ENCODE measurements at places on chromosomes 2 and 18.

- DNase-seq: no peak
Measured at GRCh38 chr2:179336782-179337534, 72.3 kb upstream of the SESTD1 start.

GRCh38 chr2:3780477-3781402, 77.4 kb downstream of the DCDC2C start:
- no peak for DNase-seq

- DNase-seq: no peak
Measured at GRCh38 chr2:229174794-229175496, 96.1 kb downstream of the PID1 start.

DNA sequence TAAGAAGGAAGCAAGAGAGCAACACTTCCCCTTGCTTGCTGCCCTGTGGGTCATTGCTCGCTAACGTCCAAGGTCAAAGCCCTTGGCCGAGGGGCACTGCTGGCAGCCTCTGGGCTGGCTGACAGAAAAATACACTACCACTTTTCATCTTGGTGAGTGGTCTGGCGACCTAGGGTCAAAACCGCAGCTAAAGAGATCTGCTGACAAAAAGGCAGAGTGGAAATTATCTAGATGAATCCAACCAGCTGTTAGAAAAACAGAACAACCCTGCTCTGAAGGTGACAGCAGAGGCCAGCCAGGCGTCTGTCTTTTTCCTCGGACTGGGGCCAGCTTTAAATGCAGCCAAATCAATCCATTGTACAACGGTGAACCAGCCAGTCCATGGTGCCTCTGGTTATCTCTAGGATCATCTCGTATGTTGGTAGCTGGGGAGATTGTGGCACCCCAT, 92.6 kb downstream of the CD8B2 start:
- no peak for DNase-seq

DNA sequence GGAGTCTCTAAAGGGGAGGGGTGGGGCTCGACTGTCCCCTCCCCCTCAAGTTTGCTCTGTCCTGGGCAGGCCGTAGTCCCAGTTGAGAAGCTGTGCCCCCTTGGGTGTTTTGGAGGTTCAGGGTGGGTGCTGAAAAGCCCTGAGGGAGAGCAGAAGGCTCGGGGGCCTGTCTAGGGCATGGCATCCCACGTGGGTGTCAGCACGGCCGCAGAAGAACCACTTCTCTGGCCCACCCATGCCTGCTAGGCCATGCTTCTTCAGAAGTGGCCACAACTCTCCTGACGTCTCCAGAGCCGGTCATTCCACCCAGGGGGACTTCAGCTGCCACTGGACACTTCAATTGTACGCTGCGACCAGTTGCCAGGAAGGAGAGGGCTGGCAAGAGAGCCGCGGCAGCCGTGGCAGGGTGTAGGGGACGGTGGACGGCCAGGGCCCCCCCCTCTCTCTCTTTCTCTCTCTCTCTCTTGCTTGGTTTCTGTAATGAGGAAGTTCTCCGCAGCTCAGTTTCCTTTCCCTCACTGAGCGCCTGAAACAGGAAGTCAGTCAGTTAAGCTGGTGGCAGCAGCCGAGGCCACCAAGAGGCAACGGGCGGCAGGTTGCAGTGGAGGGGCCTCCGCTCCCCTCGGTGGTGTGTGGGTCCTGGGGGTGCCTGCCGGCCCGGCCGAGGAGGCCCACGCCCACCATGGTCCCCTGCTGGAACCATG, at the start of gene INPP5D:
TSS of gene INPP5D (plus strand) at position 546 of the 704 bp plus-strand sequence. CDS start at position 683, 137 bp downstream.
- DNase-seq: peak; percentile 58

- DNase-seq: no peak
Measured at GRCh38 chr2:66872081-66872985, 437.4 kb downstream of the MEIS1 start.

GRCh38 chr2:230010501-230010900, 58.2 kb downstream of the SLC16A14 start:
- no peak for DNase-seq

DNA sequence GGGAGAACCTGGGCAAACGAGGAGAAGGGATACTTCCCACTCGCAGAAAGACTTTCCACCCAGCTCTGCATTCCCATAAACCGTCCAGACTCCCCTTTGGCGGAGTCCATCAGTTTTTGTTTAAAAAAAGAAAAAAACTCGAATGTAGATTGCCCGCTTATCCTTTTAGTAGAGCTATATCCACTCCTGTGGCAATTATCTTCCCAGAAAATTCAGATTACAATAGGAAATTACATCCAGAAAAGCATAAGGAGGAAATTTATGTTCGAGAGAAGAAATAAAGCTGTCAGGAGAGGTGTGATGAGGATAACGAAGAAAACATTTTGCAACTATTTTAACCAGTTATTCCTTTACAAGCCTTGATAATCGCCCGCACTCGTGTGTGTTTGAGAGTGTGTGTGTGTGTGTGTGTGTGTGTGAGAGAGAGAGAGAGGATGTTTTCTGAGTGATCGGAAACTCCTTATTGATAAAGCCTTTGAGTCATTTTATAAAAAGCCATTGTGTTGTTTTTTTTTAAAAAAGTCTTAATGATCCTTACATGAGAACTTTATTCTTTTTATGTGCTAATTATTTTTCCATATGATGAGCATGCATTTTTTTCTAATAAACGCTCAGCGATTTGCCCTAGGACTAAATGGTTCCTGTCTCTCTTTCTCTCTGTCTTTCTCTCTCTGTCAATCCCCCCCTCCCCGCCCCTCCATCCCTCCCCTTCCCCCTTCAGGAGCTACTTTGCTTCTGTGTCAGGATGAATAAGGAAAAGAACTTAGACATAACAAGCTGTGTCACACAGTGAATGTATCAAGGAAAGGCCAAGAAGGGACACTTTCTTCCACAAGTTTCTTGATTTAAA, 1.1 kb upstream of the PPP3R1 start:
- DNase-seq: no peak

DNA sequence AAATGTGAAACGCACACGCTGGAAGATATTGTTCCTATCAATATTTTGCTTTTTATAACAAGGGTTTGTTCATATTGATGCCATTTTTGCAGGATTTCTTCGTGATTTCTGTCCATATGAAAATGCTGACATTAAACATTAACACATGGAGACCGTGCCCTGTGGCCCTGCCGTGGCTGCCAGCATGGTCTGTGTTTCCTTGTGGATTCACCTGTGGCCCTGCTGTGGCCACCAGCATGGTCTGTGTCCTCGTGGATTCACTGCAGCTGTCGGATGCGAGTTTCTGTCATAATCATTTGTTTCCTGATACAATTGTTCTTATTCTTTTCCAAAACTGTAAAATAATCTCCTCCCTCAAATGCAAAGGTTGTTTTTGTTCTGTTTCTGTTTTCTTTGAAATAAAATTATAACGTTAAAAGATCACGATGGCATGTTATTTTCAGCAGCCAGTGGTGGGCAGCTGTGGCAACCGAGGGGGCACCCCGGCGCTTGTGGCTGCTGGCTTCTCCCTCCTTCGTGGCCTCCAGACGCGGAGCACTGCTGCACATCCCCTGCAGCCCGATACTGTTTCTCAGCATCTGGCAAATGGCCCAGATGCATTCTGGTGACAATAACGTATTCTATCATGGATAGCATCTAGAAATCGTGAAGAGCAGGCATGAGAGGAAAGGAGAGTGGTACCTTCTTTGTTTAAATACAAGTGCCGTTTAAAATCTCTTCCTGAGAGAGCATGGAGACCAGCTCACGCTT, 143.5 kb downstream of the PTGR3 start:
- DNase-seq: no peak

- DNase-seq: no peak
Measured at GRCh38 chr2:126506786-126507185, 149.2 kb upstream of the GYPC start.

GRCh38 chr2:66729416-66730330, 294.7 kb downstream of the MEIS1 start:
- no peak for DNase-seq

DNA sequence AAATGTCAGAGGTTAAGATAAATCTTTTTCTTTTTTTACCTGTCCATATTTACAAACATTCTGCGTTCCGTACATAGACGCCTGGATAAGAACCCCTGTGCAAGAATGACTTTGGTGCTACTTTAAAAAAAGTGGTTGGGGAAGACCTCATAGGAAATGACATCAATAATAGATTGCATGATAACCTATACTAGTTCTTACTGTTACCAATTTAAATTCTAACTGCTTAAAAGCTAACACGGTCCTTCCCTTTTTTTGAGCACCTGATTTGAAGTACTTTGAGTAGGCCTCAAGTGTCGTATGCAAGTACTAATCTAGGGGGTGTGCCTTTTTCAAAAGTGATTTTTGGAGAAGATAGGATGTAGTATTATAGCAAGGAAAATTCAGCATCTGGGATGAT, 2.1 kb downstream of the SLC39A10 start:
- no peak for DNase-seq

DNA sequence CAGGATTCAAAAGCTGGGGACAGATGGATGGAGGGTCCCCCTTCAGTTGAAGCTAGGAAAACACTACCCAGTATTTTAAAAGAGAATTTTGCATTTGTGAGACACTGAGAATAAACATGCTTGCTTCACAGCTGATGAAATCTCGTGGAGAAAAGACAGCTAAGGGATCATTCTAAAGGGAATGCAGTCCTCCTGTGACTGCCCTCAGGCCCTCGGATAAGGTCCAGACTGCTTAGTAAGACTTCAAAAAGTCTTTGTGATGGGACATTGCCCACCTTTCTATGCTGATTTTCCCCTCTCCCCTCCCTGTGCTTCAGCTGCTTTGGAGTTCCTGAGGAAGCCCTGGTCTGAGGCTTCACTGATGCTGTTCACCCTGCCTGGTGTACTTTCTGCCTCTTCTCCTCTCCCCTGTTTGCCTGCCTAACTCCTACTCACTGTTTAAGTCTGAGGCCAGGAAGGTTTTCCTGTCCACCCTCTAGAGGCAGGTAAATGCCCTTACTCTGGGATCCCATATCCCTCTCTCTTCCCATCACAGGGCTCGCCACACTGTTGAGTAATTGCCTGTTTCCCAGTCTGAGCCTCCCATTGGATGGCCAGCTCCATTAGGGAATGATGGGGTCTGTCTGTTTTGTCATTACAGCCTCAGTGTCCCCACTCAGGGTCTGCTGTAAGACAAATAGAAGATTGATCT, 26.6 kb downstream of the POLE4 start:
- DNase-seq: no peak

DNA sequence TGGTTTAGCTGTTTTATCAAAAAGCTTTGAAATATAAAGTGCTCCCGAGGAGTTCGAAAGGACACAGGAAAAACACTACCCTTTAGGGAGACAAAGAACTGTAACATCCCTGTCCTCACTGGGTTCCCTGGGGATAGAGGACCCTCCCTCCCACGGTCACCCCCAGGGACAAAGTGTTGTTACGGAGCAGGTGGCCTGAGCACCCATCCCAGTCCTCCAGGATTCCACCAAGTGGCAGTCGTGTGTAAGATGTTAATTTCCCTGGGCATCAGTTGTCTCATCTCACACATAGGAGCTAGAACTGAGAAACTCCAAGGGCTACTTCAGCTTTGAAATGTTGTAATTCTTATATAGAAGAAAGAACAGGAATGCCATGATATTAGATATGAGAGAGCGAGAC, 137.7 kb downstream of the ALK start:
- no peak for DNase-seq

GRCh38 chr2:241569831-241570281, 11.3 kb downstream of the BOK start:
- DNase-seq: no peak

DNA sequence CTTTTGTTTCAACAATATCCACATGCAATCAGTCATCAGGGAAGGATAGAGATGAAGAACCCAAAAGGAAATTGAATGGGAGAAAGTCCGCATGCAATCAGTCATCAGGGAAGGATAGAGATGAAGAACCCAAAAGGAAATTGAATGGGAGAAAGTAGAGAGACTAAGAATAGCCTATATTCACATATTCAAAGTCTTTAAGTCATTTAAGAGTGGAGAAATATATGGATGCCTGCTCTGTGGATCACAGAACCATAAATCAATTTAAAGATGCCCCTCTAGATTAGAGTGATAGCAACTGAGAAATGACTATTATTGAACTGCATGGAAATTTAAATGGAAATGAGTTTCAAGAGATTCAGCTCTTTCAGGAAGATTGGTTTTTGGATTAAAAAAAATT, 90.0 kb upstream of the LPIN2 start:
- no peak for DNase-seq

GRCh38 chr2:220533485-220533884, 906.1 kb downstream of the SLC4A3 start:
- DNase-seq: no peak

GRCh38 chr2:138155304-138155703, 191.0 kb downstream of the HNMT start:
- no peak for DNase-seq

- no peak for DNase-seq
Measured at GRCh38 chr2:17879913-17880274, 1.4 kb downstream of the KCNS3 start.

DNA sequence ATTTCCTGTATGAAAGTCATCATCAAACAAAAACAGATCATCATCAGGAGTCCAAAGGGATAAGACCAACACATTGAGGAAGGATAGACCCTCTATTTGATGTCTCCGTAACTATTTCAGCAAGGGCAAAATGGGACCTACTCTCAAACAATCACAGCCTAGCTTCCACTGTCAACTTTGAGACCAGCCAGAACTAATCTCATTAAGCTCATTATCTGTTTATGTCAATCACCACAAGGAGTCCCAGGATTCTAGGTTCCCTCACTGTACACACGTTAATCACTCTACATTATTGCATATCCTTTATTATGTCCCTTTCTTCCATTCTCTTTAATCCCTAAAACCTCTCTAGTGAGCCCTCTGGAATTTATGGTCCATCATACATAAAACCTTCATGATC, 370.3 kb upstream of the LINC00305 start:
- DNase-seq: no peak

DNA sequence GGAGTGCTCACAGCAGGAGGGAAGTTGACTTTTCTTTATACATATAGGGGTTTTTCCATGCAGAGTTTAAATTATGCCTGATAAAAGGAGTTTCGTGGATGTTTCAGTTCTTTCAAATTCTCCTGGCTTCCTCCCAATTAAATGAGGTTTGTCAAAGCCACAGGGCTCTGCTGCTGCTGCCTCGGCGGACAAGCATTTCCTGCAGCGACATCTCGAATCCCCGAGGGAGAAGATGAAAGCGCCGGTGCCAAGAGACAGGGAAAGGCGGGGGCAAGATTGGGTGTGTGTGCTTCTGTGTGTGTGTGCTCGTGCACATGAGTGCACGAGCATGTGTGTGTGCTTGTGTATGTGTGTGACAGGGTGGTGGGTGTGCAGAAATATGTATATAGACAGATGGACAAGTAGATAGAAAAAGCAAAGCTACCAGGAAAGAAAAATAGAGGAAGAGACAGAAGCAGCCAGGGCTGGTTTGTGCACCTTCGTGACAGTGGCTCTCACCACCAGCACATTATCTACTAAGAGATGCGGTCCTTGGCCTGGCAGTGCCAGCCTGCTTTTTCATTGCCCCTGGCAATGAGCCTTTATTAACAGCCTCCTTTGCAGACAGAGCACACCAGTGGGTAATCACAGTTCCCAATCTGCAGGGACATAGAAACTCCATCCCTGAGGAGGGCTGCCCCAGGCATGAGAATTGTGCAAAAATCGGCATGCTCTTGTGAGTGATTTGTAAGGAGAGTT, 76.2 kb downstream of the CDK15 start:
- DNase-seq: peak; percentile 60

Measured in hematopoietic multipotent progenitor cell (in vitro differentiated cells).